ENCODE measurements at places on chromosomes 1 and 21.

DNA sequence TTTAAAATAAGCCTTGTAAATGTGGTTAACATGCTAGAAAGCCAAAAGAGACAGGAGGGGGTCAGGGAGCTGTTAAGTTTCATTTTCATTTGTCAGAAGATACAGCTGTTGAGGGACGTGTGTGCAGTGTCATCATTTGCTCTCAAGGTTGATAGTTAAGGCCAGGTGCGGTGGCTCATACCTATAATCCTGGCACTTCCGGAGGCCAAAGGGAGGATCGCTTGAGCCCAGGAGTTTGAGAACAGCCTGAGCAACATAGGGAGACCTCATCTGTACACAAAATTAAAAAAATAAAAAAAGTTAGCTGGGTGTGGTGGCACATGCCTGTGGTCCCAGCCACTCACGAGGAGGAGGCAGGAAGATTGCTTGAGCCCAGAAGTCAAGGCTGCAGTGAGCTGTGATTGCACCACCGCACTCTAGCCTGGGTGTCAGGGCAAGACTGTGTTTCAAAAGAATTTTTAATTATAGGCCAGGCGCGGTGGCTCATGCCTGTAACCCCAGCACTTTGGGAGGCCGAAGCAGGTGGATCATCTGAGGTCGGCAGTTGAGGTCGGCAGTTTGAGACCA lies 22.7 kb downstream of the ZBTB8OS start:
- H3K36me3 ChIP-seq = no peaks in the 10 kb centered on the region
- no peak for ATAC-seq
- H3K27me3 ChIP-seq = no peaks in the 10 kb centered on the region
- no peak overlapping the region for H3K4me3 ChIP-seq

GRCh38 chr1:229984310-229984991 lies 82.6 kb upstream of the GALNT2 start:
- H3K4me1 ChIP-seq = no peaks in the 10 kb centered on the region
- no peak overlapping the region for H3K27ac ChIP-seq
- H3K27me3 ChIP-seq = no peaks in the 10 kb centered on the region
- H3K4me3 ChIP-seq = no peak overlapping the region

GRCh38 chr21:28257276-28257675 lies 735.4 kb downstream of the LTN1 start:
- H3K27ac ChIP-seq = no peak overlapping the region
- no peaks in the 10 kb centered on the region for H3K27me3 ChIP-seq
- ATAC-seq = no peak
- no peak overlapping the region for H3K4me3 ChIP-seq
- H3K36me3 ChIP-seq = no peaks in the 10 kb centered on the region

DNA sequence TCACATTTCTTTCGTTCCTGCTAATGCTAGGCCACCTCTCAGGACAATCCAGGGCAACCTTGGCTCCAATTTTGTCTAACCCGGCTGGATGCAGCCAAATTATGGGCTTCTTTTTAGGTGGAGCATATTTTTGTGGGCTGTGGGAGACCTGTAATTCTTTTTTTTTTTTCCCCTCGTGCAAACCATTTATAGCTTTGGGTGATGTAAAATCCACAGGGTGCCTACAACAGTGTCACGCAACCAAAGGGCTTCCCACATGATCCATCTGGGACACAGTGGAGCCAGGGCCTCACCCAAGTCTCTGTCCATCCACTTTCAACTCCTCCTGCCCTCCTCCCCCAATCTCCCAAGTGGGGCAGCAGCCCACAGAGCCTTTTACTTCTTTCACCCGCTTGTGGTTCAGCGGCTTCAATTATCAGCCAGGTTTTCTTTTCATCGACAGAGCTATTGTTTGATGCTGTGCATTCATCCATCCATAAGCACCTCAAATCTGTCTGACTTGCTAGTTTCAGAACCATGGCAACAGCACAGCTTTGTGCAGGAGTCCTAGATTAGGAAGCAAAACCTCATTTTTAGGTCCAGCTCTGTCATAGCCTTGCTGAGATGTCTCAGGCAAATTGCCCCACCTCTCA lies 10.0 kb upstream of the OVAAL start:
- no peak overlapping the region for H3K27ac ChIP-seq
- H3K36me3 ChIP-seq = no peaks in the 10 kb centered on the region
- no peaks in the 10 kb centered on the region for H3K27me3 ChIP-seq
- no peak overlapping the region for H3K4me3 ChIP-seq
- no peaks in the 10 kb centered on the region for H3K4me1 ChIP-seq

GRCh38 chr1:241518476-241519307 lies 863 bp downstream of the FH start:
- peak overlapping the region; percentile 94 for H3K27ac ChIP-seq
- H3K36me3 ChIP-seq = no peaks in the 10 kb centered on the region
- H3K4me3 ChIP-seq = peak overlapping the region; percentile 82
- no peak for ATAC-seq
- H3K27me3 ChIP-seq = peaks cover 18% of the 10 kb centered on the region

All from gastroesophageal sphincter (tissue), 4 donors.